ENCODE measurements at places on chromosomes 2 and 18.

DNA sequence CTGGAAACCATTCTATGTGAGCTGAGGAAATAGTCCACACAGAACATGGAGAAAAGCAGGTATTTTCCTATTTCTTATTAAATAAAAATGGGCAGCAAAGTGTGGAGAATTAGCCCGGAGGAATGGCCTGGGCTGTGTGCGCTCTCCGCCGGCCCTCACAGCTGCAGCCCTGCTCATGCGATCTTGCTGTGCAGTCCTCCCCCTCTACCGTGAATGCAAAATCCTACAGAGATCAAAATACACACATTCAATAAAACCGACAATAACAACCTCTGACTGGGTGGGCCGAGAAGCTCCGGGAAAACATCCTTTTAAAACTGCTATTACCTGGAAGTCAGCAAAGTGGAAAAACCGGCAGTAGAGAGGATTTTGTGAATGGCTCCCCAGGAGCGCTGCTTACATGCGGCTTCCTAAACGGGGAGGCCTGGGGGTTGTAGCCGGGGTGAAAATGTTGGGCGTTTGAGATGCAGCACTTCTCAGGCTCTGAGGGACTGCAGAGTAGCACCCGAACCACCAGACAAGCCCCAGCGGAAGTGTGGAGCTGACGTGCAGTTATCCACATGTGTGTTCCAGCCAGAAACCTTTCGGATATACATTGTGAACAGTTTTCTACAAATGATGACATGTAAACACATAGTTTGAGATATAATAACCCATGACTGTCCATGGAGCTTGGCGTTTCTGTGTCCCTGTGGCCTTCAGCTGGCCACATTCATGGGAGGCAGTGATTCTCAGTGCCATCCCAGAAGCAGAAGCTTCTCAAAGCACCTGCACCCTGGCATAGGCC lies 94.2 kb upstream of the ALKAL2 start:
- no peak for DNase-seq

GRCh38 chr2:47867205-47867604 lies 39.1 kb downstream of the FBXO11 start:
- no peak for DNase-seq

GRCh38 chr2:219490186-219490585 lies 8.5 kb upstream of the GMPPA start:
- no peak for DNase-seq

DNA sequence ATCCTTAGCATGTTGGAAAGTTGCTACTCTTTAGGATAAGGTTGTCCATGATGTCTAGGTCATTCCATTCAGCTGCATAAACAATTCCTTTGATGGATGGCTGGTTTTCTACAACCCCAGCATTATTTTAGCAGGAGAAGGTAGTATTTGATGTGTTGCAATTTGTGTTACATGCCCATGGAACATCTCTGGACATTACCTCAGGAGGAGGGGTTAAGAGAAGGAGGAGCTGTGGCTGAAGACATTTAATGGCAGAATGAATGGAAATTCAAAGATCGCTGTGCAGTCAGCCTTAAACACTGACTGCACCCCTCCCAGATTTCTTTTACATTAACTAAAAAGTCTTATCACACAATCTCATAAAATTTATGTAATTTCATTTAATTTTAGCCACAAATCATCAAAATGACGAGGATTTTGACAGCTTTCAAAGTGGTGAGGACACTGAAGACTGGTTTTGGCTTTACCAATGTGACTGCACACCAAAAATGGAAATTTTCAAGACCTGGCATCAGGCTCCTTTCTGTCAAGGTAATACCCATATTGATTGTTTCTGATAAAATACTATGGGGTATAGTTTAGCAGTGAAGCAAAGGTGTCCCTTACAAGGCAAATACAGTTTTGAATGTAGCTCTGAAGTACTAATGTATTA lies at the start of gene CPS1:
TSS of gene CPS1 (plus strand) at position 271 of the 652 bp plus-strand sequence. CDS start at position 406, 135 bp downstream.
- no peak for DNase-seq

DNA sequence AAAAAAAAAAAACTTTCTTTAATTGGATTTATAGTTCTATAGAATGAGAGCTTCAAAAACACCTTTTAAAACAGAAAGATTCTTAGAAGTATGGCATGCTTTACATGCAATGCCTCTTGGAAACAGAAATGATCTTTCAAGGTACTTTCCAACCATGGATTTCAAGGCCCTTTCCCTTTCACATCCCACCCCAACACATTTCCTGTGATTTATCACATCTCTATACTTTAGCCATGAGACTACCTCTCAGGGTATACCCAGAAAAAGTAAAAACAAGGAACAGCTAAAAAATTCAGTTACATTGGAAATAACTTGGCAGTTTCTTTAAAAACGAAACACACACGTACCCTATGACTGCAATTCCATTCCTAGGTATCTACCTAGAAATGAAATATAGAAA lies 15.2 kb downstream of the RNU4ATAC start:
- no peak for DNase-seq

DNA sequence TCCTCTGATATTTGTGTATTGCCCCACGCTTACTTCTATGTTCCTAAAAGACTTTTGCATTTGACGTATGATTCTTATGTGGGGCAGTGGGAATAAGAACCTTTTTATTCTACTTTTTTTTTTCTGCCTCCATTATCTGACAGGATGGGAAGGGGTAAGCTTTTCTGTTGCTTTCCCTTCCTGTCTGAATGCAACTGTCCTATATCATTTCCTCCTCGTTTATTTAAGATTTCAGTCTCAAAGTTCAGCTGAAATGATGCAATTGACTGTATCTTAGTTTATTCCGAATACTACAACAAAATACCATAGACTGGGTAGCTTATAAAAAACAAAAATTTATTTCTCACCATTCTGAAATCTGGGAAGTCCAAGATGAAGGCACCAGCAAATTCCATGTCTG lies 24.1 kb upstream of the HNMT start:
- DNase-seq: no peak

- no peak for DNase-seq
These were observed 25.1 kb downstream of the KDM3A start for GRCh38 chr2:86466306-86466705.
